Fibroblast of skin of back (primary cell): ENCODE measurements at places on chromosomes 1 and 21.

DNA sequence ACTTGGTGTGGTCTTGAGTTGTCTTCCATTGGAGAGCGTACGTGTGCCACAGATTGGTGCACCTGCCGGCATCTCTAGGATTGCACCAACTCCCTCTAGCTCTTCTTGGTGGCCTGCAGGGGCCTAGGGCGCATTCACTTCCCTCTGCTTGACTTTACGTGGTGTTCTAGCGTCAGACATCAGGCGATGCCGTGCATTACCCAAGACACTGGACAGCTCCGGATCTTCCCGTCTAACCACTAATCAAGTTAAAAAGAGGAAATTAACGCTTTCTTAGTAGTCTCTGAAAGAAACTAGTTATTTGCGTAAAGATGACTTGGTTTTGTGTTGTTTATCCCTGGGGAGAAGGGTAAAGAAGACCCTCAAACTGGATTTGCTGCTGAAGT is 510 bp upstream of the IL10RB start:
- DNase-seq: no peak

- DNase-seq: no peak
These were observed 67.2 kb downstream of the ZBTB18 start for GRCh38 chr1:244118109-244118761.

GRCh38 chr1:106254748-106255147 is 801.7 kb upstream of the PRMT6 start:
- no peak for DNase-seq

DNA sequence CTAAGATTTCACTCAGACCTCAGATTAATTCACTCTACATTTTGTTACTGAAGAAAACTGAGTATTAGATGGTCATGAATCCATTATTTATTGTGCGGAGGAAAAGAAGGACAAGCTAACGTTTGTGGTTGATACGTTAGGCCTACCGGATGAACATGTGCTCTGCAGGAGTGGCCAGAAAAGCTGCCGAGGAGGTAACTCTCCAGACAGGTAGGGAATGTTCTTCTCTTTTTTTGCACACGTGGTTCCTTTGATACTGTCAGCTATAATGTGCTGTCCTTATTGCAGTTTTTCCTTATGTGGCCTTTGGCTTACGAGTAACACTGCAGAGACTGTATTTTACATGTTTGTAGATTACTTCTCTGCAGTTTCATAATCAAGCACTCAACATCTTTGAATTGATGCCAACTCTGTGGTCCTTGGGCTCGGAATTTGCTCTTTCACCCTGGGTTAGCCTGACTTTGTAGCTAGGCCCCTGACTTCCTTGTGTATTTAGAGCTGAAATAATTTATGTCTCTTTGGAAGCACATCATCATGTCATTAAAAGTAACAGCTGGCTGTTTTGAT is 13.6 kb downstream of the MTR start:
- no peak for DNase-seq

GRCh38 chr1:19046972-19047731 is 90.7 kb upstream of the IFFO2 start:
- DNase-seq: no peak

DNA sequence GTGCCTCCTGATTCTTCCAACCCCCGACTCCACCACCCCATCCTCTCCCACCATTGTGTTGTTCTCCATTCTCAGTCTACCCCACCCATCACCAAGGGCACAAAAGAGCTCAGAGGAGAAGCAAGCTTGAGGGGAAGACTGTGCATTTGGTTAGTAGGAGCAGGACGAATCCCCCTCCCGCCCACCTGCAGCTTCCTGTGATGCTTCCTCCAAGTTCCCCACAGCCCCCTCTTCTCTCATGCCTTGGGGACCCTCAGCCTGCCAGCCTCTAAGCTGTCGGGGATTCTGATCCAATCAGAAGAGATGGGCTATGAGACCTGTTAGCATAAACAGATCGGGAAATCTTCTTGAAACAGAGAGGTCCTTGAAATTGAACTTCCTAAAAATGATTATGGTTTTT is 22.2 kb upstream of the CAPZB start:
- DNase-seq: no peak

DNA sequence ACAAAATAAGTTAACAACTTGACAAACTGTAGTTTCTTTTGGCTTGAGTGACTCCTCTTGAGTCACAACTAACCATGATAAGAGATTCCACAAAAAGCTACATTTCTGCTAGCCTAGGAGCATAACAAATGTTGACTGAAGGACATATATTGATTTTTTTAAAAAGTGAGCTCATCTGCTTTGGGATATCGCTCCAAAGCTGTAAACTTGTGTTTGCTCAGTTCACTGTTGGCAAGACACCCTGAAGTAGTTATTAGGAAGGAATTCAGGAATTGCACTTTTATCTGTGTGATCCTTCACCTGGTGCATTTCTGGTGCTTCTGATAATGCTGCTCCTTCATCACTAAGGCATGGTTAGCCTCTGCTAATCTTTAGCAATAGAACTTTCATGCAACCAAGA is 23.7 kb downstream of the RWDD3 start:
- DNase-seq: peak; percentile 8

DNA sequence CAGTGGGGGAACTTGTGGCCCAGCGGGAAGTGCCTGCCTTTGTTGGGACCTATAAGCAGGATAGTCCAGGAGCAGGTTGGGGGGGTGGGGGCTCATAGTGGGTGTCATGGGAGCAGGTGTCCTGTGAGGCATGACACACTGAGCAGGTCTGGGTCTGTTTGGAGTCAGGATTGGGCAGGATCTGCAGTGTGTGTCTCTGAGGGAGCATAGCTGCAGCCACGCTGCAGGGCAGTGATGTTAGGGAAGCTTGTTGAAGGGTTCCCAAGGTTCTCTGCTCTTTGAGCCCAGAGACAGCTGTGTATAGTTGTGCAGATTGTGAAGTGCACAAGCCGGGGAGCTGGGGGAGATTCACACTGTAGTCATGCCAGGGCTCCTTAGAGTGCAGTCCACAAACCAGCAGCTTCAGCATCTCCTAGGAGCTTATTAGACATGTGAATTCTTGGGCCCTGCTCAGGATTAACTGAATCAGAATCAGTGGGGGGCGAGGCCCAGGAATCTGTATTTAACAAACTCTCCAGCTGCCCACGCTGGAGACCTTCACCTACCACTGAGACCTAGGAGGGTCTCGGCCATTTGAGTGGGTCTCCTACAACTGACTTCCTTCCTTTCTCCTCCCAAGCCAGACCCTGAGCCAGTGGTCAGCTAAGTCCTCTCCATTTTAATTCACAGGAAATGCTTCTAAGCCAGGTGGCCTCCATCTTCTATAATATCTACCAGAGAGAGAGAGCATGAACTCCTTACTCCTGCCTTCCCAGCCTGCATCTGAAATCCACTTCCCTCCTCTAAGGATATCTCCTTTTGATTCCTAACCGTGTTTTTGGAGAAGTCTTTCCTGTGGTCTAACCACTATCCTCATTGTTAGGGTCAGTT is 11.1 kb downstream of the INSRR start:
- DNase-seq: no peak

DNA sequence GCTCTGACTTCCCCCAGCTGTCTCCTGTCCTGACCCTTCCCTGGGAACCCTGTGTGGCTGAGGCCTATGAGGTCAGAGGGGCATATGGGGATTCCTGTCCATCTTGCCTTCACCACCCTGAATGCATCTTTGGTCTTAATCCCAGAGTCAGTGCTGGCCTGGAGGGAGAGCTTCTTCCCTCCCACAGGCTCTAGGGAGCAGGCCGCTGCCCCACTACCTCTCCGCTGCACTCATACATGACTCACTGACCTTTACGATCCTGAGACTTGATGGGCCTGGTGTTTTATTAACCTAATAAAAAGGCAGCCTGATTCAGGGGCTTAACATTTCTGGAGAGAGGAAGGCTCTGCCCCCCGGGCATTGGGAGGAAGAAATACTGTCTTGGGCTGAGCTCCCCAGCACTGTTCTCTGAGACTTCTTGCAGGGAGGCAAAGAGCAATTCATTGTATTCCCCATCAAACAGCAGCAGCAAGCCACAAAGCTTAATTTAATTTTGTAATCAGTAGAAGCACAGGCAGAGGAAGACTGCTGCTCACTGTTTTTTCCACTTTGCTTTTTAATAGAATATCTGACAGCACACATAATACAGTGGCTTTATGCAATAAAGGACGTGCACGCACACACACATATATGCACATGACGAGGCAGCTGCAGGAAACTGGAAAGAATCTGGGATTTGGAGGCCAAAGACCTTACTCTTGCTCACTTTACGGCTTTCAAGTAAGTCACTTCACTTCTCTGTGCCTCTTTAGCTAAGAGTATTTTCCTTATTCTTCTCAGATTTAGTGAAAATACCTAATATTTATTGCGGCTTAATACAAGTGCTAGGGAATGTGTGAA is 89.2 kb upstream of the GRIK3 start:
- DNase-seq: no peak

DNA sequence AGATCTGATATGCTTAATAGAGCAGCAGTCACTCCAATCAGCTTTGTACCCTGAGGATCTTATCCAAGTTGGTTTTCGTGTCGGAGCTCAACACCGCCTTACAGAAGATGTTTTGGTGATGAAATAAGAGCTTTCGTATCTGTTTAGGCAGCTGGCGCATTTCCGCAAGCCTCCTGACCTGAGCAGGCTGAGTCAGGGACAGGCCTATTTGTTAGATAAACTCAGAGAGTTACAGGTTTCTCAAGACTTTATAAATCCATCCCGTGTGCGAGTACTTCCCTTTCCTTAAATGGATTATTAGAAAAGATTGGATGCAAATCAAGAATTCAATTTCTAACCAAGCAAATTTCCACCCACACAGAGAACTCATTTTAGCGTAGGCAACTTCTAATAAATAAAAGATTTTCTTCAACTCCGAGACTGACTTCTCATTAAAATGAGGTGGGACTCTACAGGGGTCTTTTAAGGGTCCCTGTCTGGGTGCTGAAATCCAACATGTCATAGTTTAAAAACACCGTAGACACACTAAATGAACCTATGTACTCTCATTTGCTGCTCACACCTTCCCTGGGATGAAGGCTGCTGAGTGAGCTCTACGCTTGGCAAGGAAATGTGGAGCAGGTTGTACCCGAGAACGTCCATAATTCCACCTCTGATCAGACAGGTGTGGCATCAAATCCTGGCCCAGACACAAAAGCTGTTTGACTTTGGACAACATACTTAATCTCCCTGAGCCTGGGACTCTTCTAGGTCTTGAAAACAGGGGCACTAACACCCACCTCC is 106.9 kb upstream of the F3 start:
- peak; percentile 75 for DNase-seq

GRCh38 chr1:31043631-31044030 is 21.9 kb downstream of the PUM1 start:
- no peak for DNase-seq

GRCh38 chr1:109502364-109502851 is 7.1 kb downstream of the AMIGO1 start:
- DNase-seq: no peak

DNA sequence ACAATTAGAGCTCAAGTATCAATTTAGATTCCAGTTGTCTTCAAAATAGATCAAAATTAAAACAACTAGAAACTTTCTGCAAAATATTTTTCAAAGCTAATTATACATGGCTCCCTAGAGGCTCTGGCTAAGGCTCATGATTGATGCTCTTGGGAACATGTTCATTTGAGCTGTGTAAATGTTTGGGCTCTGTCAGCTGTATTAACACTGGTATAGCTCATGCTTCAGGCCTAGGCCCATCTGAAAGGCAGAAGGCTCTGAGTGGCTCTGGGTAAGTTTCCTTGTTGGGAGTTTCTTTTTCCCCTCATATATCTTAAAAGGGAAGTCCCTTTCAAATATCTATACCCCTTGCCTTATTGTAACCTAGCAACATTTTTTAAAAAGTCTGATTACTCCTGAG is 81.3 kb downstream of the UROD start:
- no peak for DNase-seq

DNA sequence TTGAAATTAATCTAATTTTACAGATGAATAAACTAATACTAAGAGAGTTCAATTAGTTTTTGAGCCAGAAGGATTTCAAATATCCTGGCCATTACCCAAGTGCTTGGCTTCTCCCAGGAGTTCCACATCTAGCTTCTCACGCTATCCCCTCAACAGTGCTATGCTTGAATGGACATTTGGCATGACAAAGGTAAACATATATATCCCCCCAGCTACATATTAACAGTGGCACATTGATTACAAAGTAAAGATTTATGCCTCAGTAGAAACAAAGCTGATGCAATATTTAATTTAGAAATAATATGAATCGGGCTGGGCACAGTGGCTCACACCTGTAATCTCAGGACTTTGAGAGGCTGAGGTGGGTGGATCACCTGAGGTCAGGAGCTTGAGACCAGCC is 434.6 kb upstream of the PRMT6 start:
- no peak for DNase-seq

GRCh38 chr1:43992232-43992995 is 1.0 kb downstream of the CCDC24 start:
- DNase-seq: no peak
